ENCODE measurements at places on chromosomes 12 and 14.

GRCh38 chr14:105138021-105138541 lies 30.5 kb downstream of the JAG2 start:
- no peak for DNase-seq

- no peak for DNase-seq
Measured at GRCh38 chr14:101817501-101818001, 56.0 kb downstream of the PPP2R5C start.

- no peak for DNase-seq
Measured at GRCh38 chr12:63965936-63966605, 121.6 kb downstream of the SRGAP1 start.

DNA sequence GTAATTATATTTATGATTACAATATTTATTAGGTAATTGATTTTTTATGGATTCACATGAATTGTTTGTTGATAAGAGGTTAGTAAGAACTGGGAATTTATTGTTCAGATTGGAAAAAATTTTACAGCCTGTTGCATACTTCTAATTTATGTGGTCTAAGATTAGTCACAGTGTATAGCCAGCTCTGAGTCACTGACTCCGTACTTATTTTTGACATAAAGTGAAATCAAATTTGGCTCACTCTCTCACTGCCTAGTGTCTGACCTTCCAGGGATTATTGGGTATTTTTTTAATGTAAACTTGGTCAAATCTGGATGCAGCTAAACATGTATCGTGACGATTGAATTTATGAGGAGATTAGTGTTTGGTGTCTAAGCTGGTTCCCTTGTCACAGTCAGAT lies 109.3 kb downstream of the PTPRQ start:
- DNase-seq, result no peak

GRCh38 chr12:31973818-31974217 lies 14.6 kb downstream of the RESF1 start:
- no peak for DNase-seq

DNA sequence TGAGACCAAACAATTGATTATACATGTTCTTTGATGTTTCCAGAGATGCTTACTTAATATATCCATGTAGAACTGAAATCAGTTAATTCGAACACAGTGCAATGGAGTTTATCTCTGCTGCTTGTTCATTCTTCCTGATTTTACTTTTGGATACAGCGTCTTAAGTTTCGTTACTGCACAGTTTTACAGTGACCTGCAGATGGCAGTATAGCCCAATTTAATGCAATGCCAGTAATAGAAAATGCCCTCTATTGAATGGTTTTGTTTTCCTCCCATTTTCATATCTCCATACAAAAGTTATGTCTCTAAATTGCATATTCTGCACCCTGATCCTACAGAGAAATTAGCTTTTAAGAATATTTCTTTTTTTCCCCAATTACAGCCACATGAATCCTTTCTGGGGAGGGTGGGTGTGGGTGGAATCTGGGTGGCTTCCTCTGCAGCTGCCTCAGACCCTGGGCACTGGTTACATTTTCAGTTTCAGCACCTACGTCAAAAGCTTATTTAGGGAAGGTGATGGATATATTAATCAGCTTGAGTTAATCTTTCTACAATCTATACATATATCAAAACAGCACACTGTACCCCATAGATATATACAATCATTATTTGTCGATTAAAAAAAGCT lies 101.1 kb upstream of the DCD start:
- peak; percentile 6 for DNase-seq

DNA sequence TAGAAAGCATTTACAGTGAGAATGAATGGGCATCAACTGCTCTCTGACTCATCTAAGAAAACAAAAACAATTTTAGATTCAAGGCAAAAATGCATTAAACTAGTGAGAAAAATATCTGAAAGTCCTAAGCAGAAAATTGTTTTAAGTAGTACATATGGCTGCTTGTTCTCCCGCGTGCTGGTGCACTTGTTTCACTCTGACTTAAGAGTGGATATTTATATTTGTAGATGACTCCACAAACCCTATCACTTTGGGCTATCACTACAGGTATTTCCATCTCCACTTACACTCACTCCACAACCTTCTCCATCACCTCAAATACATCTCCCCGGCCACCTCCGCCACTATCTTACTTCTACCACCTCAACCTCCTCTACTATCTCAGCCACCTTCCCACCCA lies 253.9 kb upstream of the EGLN3 start:
- DNase-seq, result no peak

GRCh38 chr14:58239244-58240195 lies 5.1 kb upstream of the PSMA3 start:
- DNase-seq, result peak; percentile 87
